ENCODE measurements at places on chromosomes 6 and 20. TPM values are rescaled to one million over a fixed set of nuclear protein-coding genes. Genes with fewer than 3 reads are reported as not detected.

DNA sequence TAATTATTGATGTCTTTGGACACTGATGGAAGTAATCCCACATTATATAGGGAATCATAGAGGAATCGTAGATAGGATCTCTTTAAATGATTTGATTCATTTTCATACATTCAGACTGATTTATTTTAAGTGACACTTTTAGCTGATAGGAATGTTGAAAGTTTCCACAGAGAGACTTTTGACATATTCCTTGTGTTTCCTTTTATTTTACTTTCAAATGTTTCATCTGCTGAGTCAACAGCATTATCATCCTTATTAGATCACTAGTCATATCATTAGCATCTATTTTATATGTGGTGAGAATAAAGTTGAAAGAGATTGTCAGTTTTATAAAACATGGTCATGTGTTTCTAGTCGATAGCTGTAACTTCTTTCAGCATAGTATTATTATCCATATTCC lies 13.4 kb downstream of the DCBLD1 start:
- no peak for DNase-seq

DNA sequence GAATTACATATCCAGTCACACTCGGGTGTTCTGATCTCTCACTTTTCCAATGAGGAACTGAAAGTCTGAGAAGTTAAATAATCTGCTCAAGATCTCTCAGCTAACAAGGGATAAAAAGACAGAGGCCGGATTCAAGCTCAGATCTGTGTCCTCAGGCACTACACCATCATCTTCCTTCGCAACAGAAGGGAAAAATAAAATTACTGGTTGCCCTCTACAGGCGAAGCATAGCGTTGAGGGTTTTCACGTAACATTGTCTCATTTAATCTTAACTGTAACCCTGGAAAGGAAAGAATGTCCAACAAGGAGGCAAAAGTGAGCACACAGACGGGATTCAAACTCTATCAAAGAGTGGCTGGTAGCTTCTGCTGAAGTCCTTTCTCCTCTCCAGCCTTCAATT lies 67.8 kb upstream of the ANKEF1 start:
- no peak for DNase-seq

GRCh38 chr6:12233693-12234571 lies 56.2 kb upstream of the EDN1 start:
- peak; percentile 16 for DNase-seq

Gene SH3BGRL2
- 21.2 TPM for total RNA-seq

Gene RFX6
- not detected for total RNA-seq

Gene LY6G6D
- total RNA-seq: not detected

DNA sequence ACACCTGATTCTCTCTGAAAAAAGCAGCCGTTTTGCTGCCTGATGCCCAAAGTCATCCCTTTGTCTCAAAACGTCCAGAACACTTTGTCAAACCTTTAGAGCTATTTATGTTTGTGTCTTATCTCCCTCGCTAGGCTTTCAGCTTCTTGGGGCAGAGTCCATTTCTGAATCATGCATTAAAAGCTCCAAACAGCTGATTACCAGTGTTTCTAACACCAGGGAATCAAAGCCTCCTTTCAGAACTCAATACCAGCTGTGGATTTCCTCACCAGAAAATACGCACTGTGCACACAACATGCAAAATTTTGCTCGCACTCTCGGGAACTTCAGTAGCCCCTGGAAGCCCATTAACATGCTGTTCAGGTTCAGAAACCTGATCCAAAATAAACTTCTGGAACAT lies 333.3 kb downstream of the HACE1 start:
- no peak for DNase-seq

DNA sequence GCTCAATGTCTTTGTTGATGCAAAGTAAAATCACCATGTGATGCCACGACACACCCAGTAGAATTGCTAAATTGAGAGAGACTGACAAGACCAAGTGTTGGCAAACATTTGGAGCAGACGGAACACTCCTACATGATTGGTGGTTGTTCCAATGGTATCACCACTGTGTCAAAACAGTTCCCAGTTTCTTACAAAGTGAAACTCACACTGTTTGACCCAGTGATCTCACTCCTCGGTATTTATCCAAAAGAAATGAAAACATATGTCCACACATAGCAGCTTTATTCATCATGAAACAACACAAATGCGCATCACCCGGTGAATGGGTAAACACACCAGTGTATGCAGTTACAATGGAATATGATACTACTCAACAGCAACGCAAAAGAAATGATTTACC lies 74.0 kb upstream of the SULF2 start:
- no peak for DNase-seq

- DNase-seq: peak; percentile 39
These were observed 845 bp downstream of the ZMYND8 start for GRCh38 chr20:47355489-47356219.

Gene CRISP3
- 0.16 TPM for total RNA-seq

DNA sequence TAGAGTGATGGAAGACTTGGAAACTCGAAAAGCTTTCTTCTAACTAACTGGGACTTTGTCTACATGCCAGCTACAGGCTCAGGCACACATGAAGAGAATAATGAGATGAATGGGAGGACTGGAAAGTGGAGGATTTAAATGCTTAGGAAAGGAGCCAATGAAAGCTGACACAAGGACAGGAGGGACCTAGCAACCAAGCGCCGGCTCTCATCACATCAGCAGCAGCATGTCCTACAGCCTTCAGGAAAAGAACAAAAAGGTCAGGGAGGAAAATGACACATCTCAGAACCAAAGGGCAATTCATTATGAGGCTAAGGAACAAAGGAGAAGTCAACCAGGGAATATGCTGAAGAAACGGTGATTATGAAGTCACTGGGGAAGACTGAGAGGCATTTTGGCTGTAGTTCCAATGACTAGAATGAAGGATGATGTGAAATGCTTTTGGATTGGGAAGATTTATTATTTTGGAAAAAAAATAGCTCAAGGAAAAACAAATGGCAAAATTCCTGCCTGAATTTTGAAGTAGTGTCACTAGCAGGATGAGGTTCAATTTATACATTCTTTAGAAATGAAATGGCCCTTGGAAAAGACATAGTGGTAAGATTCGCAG lies 5.7 kb downstream of the BACH2 start:
- no peak for DNase-seq

DNA sequence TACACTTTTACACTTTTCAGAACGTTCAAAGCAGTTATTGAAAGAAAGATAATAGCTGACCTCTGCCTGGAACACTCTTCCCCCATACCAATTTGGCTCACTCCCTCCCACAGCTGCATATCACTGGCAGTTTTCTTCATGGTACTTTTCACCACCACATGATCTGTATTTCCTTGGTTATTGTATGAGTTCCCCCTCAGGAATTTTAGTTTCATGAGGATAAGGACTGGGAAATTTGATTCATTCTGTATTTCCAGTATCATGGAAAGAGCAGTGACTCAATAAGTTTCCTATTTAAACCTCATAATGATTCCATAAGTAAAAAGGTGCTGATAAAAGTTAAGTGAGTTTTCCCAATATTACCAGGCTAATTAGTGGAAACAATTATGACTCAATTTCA lies 16.0 kb downstream of the HTR1B start:
- no peak for DNase-seq

Gene C6orf58
- 1.4 TPM for total RNA-seq

- DNase-seq: no peak
These were observed 3.7 kb upstream of the MMP9 start for GRCh38 chr20:46004889-46005473.

DNA sequence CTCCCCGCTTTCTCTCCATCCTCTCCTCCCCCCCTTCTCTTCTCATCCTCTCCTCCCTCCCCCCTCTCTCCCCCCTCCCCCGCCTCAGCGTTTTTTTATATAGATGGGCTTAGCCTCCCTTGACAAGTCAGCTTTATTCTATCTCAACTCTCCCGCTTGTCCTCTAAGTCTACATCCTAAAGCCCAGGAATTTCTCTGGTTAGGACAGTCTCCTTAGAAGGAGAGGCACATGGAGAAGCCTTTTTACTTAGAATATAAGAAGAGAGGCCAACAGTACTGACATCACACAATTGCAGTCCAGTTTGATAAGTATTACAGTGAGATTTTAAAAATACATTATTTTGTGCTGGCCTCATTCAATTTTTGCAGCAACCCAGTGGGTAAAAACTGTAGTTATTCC lies 83.5 kb downstream of the LYRM2 start:
- no peak for DNase-seq

Gene THEMIS
- total RNA-seq: 0.62 TPM

DNA sequence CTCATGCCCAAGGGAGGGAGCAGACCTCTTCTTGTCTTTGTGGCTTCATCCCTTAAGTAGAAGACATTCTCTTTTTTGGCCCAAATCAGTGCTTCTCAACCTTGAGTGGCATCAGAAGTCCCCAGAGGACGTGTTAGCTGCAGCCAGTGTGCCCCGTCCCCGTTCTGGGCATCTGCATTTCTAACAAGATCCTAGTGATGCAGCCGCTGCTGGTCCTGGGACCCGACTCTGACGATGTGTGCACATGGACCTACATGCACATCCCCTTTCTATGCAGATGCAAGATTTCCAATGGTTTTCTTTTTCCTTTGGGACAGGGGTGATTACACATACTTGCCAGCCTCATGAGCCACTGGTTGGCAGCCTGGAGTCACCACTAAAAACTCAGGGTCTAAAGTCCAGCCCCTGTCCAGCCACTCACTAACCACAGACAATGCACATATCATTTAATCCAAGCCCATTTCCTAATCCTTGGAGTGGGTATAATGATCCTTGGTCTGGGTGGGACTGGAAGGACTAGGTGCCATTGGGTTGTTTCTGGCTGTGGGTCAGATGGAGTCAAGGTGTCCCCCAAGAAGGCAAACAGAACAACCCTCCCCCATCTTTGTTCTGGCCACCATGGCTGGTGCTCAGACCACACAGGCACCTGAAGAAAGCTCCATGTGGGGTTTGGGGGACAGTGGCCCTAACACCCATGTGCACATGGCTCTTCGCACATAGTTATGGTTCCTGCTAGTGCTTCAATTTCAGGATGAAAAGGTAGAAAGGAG lies 6.4 kb downstream of the ACSS1 start:
- DNase-seq: no peak

- no peak for DNase-seq
These were observed 274.3 kb downstream of the QKI start for GRCh38 chr6:163688739-163689362.

DNA sequence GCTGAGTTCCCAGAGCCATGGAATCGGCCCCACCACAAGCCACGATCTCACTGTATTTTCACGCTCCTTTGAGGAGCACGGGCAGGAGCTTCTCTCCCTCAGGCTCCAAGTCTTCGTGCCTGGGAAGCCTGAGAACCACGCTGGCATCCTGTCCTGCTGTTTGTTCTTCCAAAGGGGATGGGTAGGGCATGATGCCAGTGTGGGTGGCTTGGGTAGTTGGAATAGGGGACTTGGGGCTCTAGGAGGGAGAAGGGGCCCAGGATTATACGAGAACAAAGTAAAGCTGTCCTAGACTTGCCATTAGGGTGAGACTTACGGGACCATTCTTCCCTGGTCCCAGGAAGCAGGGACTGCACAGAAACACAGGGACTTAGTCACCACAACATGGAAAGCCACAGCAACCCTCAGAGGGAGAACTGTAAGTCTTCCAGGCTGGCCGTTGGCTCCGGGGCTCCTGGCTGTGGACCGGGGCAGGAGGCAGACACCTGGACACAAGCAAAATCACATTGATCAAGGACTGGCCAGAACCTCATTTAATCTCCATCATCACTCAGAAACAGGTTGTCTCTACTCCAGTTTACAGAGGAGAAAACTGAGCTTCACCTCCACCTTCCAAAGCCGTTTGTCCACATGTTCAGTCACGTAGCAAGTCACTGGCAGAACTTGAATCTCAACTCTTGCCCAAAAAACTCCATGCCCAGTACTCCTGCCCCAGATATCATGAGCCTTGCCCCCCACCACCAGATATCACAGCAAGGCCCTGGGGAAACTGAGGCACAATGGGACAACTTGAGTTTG lies 1.3 kb downstream of the CCN5 start:
- no peak for DNase-seq

GRCh38 chr6:99186417-99186816 lies 163.1 kb downstream of the FAXC start:
- DNase-seq: no peak

DNA sequence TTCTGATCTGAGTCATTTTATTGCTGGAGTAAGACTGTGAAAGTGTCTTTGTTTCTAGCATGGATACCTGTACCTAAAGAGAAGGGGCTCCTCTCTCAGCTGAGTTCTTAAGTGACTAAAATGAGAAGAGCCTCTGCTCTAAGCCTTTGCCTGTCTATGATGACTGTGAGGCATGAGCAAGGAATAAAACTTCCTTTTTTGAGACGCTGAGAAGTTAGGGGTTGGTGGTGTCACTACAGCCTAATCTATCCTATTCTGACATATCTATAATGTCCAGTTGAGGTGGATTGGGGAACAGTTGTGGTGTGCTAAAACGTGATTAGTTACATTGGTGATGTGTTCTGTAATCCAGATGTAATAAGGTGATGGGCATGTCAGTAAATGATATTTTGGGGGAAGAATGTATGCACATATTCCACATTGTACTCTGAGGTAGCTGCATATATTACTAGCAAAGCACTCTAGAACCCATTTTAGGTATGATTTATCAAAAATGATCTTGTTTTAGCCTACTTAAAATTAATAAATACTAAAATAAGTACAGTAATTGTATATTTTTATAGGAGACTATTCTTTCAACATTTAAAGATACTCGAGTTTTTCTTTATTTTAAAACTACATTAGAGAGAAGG lies 18.1 kb downstream of the ADGRB3 start:
- no peak for DNase-seq

DNA sequence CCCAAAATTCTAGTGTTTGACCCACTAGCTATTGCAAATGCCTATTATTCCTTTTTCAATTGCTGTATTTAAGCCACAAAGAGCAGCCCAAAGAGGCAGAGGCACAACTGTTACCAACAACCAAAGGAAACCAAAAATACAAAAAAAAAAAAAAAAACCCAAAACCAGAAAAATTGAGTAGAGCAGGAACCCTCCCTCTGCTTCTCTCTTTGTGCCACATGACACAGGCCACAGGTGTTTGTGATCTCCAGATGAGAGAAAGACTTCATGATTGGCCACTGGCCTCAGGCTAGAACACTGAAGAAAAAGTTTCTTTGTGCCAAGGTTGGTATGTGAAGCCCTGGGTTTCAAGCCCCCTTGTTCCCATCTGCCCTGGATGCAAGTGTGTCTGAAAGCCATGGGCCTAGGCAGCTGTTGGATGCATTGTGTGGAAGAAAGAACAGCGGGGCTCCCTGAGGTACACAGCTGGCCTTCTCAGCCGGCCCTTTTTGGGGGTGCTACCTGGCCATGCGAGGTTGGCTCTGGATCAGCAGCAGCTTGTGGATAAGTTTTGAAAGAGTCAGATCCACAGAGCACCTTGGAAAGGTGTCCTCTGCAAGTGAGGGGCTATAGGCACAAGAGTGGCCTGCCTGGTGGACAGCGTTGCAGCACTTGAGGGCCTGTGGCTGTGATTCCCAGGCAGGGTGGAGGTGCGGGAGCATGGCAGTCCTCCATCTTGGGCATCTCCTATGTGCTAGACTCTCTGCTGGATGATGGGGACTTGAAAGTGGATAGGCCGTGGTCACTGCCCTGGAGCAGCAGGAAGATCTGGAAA lies 204.5 kb downstream of the ZDHHC14 start:
- DNase-seq: no peak

Data from occipital lobe (tissue), 3 donors.